ENCODE measurements at places on chromosomes 5 and 9.
A peak's percentile ranks its signal among the peaks of the same experiment; 100 is the strongest.

GRCh38 chr5:14545308-14545707 is 36.3 kb upstream of the OTULINL start:
- peak; percentile 31 for DNase-seq

DNA sequence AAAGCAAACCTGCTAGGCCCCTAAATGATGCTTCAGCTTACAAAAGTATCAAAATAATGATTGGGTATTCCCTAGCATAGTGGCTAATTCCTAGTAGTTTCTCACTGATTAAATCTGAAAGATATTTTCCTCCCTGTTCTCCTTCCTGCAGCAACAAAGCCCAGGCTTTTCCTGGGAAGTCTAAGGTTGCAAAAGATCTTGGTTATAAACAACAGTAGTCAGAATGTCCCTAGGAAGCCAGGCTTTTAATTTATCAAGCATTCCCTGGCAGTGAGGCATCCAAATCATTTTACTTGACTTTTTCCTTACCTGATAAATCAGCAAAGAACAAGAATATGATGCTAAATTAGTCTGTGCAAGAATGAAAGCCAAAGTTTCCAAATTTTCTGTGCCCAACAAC is 272.0 kb downstream of the PDE4D start:
- no peak for DNase-seq

GRCh38 chr9:133589454-133590227 is 19.5 kb downstream of the FAM163B start:
- DNase-seq: no peak

DNA sequence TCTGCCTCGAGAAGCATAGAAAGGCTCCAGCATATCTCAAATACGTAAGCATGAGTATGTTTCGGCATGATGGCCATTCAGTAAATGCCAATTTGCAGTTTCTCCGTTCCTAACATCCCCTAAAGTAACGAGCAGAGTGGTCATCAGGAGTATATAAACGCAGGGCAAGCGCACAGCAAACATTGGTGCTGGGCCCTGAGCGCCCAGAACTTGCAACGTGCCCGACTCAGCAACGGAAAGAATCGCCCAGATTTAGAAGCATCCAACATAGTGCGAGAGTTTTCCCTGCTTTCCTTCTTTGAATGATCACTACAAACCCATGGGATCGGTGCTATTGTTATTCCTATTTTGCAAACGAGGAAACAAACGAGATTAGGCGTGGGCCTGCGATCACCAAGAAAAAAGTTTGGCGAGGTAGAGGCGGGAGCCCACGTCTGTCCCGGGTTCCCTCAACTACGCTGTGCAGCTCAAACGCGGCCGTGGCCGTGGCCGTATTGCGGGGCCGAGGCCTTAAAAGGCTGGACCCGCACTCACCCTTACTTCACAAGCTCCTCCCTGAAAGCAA is 505 bp downstream of the RPS14 start:
- DNase-seq: no peak

GRCh38 chr5:15007646-15008045 is 136.1 kb upstream of the ANKH start:
- peak; percentile 61 for DNase-seq

DNA sequence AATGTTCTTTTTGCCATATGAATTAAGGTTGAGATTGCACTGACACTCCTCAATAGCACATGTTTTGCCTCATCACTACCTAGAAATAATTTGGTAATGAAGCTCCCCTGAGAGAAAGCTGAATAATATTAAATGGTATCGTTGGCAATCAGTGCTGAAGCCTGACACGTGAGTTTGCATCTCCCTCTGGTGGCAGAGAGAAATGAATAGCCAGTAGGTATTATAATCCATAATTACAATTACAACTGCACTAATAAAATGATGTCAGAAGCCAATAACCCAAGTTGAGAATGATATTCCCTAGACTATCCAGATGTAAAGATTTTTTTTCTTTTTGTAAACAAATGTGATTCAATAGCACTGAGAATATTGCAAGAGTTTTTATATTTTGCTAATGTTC is 700.3 kb downstream of the PTPRD start:
- no peak for DNase-seq

- no peak for DNase-seq
These were observed 3.9 kb upstream of the TMEM171 start for GRCh38 chr5:73116506-73116905.

DNA sequence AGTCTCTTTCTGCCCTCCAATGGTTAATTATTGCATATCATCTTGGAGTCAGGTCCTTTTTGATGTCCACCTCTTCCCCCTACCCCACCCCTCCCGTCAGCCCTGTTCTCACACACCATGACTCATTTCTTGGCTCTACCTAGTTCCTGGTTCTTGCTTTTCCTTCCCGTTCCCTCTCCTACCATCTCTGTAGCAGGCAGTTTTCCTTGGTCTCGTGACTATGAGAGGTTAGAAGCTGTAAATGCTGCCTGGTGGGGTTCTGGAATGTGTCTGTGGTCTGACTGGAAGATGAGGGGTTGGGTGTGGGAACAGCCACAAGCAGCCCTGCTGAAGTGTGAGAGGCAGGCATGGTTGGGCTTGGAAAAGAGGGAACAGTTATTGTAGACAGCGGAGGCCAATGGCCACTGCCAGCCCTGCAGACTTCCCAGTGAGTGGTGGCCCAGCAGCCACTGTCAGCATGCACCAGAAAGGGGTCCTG is 18.2 kb downstream of the SLC22A5 start:
- DNase-seq: peak; percentile 78

GRCh38 chr9:105479846-105480245 is 32.0 kb downstream of the FSD1L start:
- no peak for DNase-seq

GRCh38 chr9:5422276-5422675 is 15.4 kb downstream of the PLGRKT start:
- DNase-seq: no peak

- no peak for DNase-seq
These were observed 547.7 kb downstream of the EFNA5 start for GRCh38 chr5:107123014-107123413.

DNA sequence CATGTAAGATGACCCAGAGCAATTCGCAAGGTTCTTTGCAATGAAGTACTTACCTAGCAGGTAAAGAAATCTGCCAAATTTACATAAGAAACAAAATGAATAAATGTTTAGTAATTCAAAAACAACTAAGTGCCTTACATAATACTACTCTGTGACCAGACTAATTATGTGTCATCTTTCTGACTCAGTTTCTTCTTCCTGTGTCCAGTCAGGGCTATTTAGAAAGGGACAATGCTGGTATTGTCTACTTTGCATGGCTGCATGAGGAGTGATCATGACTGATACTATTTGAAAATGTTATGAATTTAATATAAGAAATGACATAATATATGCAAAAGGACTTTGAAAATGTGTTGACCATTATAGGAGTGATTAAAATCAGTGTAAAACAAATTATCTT is 210.0 kb downstream of the TMEM161B start:
- DNase-seq: no peak

- no peak for DNase-seq
These were observed 157.2 kb upstream of the ATP10B start for GRCh38 chr5:161009194-161009593.

GRCh38 chr5:64634997-64635686 is 55.2 kb upstream of the SHISAL2B start:
- peak; percentile 15 for DNase-seq

DNA sequence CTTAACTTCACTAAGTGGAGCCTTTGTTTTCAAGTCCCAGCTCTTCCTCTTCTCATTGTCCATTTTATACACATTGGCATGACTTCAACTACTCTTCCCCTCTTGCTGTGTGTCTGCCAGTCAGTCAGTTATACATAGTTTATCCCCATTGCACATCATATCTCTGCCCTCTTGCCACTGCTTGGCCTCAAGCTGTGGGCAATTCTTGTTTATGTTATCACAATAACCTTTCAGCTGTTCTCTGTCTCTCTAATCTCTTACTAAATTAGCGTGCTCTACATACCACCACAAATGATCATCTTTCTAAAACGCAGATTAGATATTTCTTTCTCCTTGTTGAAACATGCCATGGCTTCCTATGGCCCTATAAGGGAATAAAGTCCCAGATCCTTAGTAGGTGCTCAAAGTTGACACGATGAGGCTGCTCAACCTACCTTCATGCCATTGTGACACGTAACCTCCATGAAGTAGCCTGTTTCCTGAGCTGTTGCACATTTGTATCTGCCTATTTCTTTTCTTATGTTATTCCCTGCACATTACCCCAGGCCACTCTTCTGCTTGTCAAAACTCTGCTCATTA is 239.3 kb downstream of the GAS1 start:
- DNase-seq: no peak

GRCh38 chr5:14270209-14270702 is 127.1 kb downstream of the TRIO start:
- peak; percentile 48 for DNase-seq

DNA sequence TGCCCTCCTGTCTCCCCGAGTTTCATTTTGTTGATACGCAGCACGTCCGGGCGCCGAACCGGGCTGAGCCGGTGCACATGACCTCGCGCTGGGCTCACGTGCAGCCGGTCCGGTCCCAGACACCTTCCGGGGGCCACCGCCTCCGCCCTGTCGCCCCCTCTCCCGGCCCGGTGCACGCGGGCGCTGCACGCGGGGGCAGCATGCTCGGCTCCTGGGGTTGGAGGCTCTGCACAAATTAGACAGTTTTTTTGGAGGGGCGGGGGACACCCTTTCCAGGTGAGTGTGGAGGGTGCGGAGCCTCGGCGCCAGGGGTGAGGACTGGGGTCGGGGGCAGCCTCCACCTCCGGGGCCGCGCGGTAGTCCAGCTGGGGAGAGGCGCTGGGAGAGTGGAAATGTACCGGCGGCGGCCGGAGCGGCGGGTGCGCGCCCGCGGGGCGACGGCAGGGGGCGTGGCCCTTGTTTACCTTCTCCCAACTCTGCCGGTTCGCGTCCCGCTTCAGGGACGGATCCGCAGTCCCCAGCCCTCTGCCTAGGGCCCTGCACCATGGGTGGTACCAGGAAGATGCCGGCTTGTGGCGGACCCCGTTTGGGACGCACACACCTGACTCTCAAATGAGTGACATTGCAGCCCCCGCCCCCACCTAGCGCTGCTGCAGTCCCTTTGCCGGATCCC is 1.1 kb downstream of the JADE2 start:
- peak; percentile 47 for DNase-seq

DNA sequence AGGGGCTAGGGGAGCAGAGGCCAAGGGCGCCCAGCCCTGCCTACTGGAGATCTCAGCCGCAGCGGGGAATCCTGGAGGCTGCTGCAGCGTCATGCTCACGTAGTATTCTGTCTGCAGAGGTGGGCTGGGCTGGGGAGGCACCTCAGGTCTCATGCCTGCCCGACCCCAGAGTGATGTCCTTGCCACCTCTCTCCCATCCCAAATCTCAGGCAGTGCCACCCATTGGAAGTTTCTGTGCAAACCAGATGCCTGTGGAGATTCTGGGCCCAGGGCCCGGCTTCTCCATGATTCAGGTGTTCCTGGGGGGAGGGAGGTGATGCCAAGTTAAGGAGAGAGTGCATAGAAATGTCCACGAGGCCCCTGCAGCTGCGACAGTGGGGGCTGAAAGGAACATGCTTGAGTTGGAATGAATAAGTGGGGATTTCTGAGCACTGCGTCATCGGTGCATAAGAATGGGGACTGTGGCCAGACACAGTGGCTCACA is 72.0 kb downstream of the ANKRD33B start:
- no peak for DNase-seq

Data from hindlimb muscle (tissue), 1 donor.